AG10803 (cell line): ENCODE measurements at places on chromosomes 4 and X.
A peak's percentile ranks its signal among the peaks of the same experiment; 100 is the strongest.

- no peak for DNase-seq
Measured at GRCh38 chrX:30010471-30010870, 204.9 kb upstream of the MAGEB2 start.

DNA sequence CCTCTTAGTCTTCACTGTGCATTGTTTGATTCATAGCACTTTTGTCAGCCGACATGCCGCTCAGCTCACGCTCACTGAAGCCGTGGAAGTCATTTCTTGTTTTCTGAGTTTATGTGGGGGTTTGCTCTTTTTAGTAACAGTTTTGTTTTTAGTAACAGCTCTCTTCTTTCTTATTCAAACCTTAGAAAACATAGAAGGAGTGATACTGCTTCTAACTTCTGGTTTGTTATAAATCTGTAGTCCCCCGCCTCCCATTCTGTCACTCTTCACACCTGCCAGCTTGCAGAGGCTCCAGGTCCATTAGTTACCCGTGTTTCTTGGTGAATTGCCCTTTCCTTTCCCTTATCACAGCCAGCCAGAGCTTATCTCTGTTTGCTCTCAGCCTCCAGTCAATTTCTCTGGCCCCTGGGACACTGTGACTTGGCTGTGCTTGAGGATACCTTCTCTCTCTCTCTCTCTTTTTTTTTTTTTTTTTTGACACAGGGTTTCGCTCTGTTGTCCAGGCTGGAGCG is 50.5 kb downstream of the GRK4 start:
- DNase-seq = no peak

- no peak for DNase-seq
Measured at GRCh38 chr4:48079972-48080391, 54.1 kb downstream of the TXK start.

GRCh38 chr4:107709916-107710315 is 10.1 kb downstream of the PAPSS1 start:
- no peak for DNase-seq

- no peak for DNase-seq
Measured at GRCh38 chr4:148565801-148566200, 123.6 kb upstream of the NR3C2 start.

GRCh38 chrX:49165901-49166881 is 3.6 kb downstream of the MAGIX start:
- DNase-seq = peak; percentile 62

DNA sequence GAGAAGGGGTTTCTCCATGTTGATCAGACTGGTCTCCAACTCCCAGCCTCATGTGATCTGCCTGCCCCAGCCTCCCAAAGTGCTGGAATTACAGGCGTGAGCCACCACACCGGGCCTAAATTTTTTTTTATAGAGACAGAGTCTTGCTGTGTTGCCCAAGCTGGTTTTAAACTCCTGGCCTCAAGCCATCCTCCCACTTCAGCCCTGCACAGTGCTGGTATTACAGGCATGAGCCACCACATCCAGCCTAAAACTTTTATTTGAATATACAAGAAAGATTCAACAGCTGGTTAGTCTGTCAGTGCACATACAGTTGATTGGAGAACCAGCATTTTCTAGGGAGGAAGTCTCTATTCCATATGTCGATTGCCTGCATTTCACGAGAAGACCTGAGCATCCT is 91.2 kb downstream of the LRP2BP start:
- peak; percentile 33 for DNase-seq

GRCh38 chr4:109164011-109164410 is 138.4 kb downstream of the COL25A1 start:
- peak; percentile 49 for DNase-seq

DNA sequence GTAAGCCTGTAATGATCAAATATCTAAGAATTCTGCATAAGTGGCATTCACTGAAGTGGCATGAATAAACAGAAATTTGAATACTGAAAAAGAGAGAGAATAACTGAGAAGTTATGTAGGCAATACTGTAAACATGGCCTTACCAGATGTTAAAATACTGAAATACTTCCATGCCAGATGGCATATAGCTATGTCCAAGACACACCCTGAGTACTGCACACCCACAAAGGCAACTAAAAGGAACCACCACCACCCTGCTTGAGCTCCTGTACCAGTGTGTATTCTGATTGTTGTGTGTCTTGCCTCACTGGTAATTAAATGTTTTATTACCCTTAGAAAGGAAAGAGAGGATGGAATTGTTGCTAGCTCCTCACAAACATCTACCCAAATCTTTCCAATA is 192.1 kb downstream of the ADAMTS3 start:
- peak; percentile 79 for DNase-seq

DNA sequence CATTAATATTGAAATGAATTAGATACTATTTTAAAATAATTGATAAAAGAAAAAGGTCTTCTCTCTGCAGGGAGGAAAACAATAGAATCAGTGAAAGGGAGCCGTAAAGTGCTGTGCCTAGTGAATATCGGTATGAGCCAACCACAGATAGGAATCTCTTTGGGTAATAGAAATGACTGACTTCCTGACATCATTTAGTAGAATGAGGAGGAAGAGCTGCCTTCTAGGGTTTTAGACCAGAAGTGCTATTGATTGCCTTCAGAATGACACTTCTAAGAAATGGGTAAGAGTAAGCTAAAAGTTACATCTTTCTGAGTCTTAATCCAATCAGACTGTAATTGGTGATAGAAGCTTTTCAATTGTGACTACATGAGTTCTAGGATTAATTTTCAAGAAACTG is 134.0 kb upstream of the MAP9 start:
- no peak for DNase-seq

- DNase-seq = peak; percentile 64
Measured at GRCh38 chr4:99447079-99447478, 11.9 kb upstream of the ADH7 start.

DNA sequence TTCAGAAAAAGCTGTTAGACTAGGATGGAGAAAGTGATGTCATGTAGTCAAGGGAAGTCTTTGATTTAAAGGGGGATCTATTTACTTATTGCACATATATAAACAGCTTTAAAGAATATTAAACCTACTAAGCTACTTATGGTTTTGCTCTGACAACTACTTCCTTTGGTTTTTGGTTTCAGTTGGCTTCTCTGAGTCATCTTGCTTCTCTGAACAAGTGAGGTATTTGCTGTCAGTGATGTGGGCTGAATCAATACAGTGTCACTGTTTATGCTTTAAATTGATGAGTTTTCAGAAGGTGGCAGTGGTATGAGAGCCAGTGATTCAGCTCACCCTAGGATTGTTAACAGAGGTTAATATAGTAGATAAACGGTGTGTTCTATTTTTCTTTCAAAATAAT is 75.1 kb downstream of the CEP44 start:
- peak; percentile 24 for DNase-seq

DNA sequence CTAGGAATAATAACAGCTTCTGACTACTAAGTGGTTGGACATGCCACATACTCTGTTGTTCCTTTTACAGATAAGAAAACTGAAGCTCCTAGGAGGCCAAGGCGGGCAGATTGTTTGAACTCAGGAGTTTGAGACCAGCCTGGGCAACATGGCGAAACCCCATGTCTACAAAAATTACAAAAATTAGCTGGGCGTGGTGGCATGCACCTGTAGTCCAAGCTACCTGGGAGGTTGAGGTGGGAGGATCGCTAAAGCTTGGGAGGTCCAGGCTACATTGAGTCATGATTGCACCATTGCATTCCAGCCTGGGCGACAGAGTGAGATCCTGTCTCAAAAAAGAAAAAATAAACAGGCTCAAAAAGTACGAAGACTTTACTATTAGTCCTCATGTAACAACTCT is 30.6 kb upstream of the PHF8 start:
- DNase-seq = no peak

DNA sequence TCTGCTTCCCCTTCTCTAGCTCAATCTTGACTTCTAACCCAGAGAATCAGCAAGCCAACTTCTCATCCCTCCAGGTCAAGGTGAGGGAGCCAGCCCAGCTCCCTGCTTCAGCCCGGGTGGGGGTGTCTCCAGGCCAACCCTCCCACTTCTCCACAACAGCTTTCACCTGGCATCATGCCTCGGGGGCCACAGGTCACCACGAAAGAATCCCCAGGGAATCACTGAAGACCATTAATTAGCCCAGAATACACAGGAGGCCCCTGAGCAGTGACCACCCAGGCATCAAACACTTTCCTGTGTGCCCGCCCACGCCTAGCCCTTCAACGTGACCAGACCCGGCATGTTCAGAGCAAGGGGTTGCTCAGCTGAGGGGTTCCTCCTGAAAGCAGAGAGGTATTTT is 646.7 kb downstream of the BCOR start:
- no peak for DNase-seq
